ENCODE measurements at places on chromosomes 12 and 14.
A peak's percentile ranks its signal among the peaks of the same experiment; 100 is the strongest.

DNA sequence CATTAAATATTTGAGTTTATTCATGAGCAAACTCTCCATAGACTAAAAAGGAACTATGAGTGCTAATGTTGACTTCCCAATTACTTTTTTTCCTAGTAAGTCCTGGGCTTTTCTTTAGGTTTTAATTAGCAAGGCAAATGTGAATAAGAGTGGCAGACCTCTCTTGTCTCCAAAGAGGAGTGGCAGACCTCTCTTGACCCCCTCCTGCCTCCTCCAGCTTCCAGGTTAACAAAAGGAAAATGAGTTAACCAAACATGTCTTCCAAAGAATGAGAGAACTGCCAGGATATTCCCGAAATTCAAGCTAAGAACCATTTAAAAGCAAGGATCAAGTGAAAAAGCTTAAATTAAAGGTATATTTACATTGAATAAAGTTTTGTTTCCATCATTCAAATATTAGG is 253.2 kb downstream of the MDGA2 start:
- DNase-seq, result no peak

DNA sequence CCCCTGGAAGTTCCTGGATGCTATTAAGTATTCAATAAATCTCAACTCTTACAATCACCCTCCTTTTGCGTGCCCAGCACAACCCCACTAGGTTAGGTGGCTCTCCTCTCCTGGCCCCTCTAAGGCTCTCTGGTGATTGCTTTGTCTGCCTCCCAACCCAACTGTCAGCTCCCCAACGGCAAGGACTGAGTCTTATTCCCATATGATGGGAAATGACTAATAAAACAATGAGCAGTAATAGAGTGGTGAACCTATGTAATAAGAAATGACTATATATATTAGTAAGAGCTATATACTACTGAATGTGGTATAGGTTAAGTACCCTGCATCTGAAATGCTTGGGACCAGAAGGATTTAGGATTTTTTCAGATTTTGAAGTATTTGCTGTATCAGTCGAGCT is 8.1 kb downstream of the APPL2 start:
- DNase-seq, result no peak

- no peak for DNase-seq
These were observed 10.9 kb downstream of the HVCN1 start for GRCh38 chr12:110677982-110678381.

DNA sequence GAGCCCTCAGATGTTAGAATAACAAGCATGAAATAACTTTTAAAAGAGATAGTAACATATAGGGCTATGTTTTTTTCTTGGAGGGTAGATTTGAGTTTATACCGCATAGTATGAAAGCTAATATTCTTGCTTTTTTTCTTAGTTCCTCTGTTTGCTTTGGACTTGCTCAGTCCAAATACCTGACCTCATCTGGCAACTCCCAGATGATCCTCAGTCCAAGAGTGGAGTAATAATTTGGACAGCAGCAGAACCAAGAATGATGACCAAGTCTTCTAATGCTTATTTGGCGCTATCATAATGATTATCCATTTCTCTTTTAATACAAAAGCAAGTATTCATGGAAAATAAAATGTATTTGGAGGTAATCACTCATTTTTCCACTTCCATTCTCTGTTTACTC is 45.6 kb downstream of the GUCY2C start:
- DNase-seq, result no peak

- DNase-seq, result no peak
These were observed 19.8 kb upstream of the LYZ start for GRCh38 chr12:69328426-69328825.

DNA sequence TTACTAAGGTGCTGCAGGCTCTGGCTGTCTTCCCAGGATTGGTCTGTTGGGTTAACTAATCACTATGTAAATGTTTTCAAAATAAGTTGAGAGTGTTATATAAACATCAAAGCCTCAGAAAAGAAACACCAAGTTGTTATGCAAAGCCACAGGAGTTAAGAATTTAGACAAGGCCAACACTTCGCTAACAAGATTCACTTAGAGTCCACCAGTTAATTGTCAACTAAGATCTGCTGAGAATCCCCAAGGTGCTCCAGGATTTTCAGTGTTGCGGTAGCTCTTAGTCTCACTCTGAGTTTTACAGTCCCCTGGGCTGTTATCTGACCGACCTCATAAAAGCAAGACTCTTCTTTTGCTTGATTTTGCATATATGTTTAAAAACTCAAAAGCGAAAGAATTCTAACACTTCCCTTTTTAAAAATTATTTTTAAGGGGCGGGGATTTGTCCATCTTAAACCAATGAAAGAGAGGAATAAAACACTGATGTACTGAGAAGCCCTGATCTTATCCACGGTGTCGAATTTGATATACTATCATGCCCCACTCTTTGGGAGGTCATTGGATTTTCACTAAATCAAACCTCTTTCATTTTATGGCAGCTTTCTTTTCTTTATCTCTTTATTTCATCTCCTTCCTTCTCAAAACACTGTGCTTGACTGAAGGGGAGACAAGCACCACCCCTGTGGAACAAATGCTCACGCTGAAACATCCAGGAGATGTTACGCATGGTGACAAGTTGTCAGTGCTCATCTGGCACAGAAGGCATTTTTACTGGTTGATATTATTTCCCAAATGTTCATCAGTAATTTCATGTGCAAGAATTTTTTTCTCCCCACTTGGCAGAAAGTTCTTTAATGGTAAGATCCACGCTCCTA is 7.0 kb downstream of the NIN start:
- no peak for DNase-seq

- DNase-seq, result no peak
These were observed 27.7 kb upstream of the ETFBKMT start for GRCh38 chr12:31631809-31632208.

DNA sequence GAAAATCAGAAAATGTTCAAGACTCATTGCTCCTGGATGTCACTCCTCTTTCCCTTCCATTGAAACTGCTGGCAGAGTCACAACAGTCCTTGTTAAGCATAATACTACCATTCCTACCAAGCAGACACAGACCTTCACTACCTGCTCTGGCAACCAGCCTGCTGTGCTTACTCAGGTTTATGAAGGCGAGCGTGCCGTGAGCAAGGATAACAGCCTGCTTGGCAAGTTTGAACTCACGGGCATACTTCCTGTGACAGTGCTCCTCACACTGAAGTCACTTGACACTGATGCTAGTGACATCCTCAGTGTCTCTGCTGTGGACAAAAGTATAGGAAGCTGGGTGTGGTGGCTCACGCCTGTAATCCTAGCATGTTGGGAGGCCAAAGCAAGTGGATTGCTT is 15.7 kb upstream of the PHETA1 start:
- no peak for DNase-seq

DNA sequence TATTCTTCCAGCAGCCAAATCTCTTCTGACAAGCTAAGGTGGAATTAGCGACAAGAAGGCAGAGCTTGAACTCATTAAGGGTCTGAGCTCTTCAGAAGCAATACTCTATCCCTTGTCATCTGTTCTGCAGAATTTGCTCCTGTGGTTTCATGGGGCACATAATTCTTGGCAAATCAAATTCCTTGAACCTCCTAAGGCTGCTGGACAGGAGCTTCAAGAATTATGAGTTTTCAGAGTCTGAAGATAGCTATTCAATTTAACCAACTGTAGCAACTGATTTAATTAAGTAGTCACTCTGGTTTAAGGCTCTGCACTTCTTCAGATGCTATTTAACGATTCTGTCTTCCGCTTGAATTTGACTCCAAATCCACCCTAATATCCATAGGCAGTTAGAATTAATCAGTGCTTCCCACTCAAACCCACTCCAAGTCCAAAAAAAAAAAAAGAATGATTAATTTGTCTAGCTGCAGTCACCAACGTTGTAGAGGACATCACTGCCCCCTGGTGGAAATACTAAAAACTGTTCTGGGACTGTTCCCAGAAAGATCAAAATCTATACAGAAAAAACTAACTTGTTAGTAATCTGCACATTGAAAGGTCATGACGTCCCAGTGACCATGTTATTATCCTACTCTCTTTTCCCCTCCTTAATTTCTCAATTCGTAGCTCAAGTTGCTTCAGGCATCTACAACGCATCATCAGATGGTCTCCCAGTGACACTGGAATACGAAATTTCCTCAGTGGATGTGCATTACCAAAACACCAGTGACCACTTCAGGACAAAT is 169.9 kb downstream of the KIF21A start:
- no peak for DNase-seq

DNA sequence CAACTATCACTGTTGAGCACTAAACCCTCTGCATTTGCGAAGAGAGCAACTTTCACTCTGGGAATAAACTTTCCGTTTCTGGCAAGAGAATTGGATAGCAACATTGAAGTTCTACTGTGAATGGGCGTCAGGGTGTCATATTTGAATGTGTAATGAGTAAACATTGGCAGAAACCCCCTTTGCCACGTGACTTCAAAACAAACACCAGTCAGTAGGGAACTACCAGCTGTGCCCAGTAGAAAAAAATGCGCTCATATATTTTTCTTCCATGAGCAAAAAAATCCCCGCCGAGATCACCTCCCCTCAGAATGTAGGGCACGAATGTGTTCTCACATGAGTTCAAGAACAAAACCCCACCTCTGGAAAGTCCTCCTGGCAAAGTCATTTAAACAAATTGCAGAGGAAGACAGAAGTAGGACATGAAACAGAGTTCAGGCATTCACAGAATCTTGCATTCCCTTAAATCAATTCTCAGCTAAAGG is 80.6 kb downstream of the BTG1 start:
- DNase-seq, result no peak

DNA sequence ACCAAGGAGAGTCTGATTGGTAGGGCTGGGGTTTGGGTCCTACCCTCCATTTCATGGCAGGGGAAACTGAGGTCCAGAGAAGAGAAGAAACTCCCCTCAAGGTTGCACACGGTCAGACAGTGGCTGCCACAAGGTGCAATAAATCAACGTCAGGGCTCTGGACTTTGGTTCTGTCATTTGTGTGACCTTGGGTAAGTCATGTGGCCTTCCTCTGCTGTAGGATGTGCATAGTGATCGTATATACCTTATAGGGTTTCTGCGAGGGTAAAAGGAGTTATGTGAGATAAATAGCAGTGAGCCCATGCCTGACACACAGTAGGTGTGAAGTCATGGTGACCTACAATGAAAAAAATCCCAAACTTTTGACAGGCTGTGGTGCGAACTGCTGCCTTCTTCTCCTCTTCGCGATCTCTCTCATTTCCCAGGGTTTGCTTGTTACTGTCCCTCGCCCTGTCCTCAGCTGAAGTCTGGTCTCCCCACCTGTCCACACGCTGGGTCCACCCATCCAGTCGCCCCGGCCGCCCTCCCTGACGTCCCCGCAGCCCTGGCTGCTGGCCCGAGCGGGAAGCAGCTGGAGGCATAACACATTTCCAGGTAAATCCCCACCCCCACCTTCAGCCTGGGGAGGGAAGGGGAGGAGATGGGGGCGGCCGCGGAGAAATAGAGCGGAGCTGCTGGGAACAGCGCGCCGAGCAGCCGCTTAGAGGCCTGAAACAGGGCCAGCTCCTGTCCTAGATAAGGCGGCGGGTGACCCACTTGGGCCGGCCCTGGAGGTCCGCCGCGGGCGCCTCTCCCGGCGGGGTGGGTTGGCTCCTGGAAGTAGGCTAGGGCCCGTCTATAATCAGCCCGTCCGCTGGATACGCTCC is 1.8 kb upstream of the FAM222A start:
- no peak for DNase-seq

- no peak for DNase-seq
These were observed 194.5 kb upstream of the CDKN3 start for GRCh38 chr14:54202288-54202687.

- DNase-seq, result no peak
These were observed 93.0 kb downstream of the GTF2A1 start for GRCh38 chr14:81127785-81128184.

DNA sequence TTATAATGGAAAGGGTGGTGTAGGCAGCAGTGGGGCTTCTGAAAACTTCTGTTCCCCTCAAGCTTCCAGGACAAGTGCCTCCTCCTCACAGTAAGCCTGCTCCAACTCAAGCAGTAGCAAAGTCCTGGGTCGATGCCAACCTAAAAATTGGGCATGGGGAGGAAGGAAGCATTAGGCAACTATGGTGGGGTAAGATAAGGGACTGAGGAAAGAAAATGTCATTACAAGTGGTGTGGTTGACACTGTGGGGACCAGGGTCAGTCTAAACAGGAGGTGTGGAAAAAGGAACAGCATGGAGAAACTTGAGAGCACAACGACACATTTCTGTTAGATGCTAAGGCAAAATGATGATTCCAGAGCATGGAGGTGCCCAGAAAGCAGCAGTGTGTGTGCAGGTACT is 34.9 kb downstream of the WIF1 start:
- DNase-seq, result no peak

GRCh38 chr12:108884116-108885012 is 4.5 kb downstream of the DAO start:
- no peak for DNase-seq

- no peak for DNase-seq
These were observed 3.4 kb downstream of the GPX2 start for GRCh38 chr14:64938972-64939816.

DNA sequence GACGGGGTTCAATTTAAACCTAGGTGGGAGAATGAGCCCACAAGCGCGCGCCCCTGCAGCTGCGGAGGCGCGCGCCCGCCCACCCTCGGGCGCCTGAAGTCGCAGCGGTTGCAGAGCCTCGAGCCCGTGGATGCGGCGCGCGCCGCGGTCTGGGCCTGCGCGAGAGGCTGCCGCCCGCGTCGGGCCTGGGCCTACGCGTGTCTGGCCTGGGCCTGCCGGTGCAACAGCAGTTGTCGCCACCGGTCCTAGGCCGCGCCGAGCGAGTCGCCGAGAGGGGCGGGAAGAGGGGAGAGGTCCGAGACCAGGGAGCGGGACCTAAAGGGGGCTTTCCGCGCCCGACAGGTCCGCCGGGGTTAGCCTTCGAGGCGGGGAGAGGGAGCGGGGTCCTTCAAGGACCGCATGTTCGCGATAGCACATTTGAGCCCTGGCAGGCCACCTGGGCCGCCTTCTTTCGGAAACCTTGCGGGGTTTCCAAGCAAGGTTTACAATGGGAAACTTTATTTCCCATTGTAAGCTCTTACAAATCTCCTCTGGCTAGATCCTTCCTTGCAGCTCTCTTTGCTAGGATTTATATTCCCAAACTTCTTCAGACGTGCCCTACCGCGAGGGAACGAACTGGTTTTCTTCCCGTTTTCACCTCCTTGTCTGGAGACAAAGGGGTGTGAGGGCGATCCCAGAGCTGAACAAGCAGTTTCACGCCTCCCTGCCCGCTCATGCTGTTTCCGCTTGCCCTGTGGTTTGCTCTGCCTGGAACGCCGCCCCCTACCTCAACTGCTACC is 6.8 kb downstream of the SIX6 start:
- DNase-seq, result peak; percentile 57

DNA sequence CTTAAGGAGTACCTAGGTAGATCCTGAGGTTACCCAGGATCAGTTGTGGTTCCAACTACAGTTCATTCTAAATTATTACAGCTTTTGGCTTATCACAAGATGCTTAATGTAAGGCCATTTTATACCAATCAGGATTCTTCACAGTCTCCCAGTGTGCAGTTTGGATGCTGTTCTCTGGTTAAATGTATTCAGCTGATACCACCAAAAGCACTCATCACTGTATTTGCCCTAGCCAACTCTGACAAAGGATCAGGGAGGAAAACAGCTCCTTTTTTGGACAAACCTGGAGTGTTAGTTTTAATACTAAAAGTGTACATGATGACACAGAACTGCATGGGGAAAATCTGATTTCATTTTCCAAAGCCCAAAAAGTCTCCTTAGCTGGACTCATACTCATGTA is 19.5 kb downstream of the DMAC2L start:
- DNase-seq, result no peak

- no peak for DNase-seq
These were observed 95.8 kb downstream of the NELL2 start for GRCh38 chr12:44780221-44780790.

- DNase-seq, result no peak
These were observed 16.0 kb downstream of the CHST11 start for GRCh38 chr12:104472748-104473147.

GRCh38 chr12:8817856-8818255 is 4.6 kb upstream of the A2ML1 start:
- DNase-seq, result no peak
